Posterior cingulate gyrus (tissue), 11 donors: ENCODE measurements at places on chromosomes 12 and 14.

DNA sequence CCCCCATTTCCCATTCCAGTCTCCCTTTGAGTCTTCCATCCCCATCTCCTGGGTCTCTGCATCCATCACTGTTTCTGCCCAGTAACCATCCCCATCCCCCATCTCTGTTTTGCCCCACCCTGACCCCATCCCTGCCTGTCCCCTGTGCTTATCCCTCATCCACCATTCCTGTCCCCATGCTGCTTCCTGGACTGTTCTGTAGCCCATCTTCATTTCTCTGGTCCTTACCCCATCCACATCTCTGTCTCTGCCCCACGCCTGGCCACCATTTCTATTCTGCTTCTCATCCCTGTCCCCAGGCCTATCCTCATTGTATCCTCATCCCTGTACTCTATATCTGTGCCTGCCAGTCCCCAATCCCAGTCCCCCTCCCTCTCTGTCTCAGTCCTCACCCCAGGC lies 4.2 kb downstream of the NXPH4 start:
- DNase-seq, result no peak

- DNase-seq, result peak; percentile 65
These were observed 13.2 kb upstream of the SERPINA3 start for GRCh38 chr14:94598816-94599655.

DNA sequence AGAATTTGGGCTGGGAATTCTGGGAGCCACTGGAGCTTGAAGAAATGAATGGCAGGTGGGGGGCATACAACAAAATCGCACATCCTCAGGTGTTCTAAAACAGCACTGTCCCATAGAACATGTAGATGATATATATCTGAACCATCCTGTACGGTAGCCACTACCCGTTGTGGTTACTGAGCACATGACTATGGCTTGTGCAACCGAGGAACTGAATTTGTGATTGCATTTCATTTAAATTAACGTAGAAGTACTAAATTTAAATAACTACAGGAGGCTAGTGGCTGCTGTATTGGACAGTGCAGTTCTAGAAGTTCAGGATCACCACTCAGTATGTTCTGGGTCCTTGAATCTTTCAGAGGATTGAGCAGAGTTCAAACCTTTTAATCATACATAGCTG lies 172.4 kb downstream of the PHETA1 start:
- no peak for DNase-seq

- DNase-seq, result peak; percentile 99
These were observed at the start of gene TBK1 for GRCh38 chr12:64451687-64452558. TSS of gene TBK1 (plus strand) at chr12:64452120. CDS start at chr12:64455871, 3,751 bp downstream.

- no peak for DNase-seq
These were observed 159.2 kb downstream of the PAX9 start for GRCh38 chr14:36820901-36821300.

DNA sequence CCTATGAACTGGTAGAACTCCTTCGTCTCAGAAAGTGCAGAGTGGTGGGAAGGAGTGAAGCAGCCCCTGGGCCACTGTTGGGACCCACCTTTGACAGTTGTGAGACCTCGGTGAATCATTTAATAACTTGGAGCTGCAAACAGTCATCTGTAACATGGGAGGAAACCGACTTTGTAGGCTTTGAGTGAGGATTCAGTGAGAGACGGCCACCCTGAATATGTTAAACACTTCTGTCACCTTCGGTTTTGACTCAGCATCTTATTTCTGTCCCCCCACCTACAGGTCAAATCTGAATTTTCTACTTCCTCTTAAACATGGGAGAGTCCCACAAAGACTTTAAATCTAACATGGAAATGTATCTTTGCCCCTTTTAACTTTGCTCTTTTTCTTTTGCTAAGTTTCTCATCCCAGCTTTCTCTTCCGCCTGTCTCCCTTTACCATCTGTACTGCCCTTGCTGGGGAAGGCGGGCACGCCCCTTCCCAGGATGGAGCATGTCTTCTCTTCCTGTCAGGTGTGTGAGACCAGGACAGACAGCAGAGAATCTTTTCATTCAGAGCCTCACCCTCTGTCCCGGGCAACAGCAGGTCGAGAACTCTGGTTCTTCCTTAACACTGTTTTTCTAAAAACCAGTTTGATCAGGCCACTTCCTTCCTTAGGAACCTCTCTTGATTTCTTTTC lies 37.1 kb downstream of the ZC3H14 start:
- no peak for DNase-seq

- DNase-seq, result no peak
These were observed 30.6 kb upstream of the RPLP0 start for GRCh38 chr12:120231316-120232011.

DNA sequence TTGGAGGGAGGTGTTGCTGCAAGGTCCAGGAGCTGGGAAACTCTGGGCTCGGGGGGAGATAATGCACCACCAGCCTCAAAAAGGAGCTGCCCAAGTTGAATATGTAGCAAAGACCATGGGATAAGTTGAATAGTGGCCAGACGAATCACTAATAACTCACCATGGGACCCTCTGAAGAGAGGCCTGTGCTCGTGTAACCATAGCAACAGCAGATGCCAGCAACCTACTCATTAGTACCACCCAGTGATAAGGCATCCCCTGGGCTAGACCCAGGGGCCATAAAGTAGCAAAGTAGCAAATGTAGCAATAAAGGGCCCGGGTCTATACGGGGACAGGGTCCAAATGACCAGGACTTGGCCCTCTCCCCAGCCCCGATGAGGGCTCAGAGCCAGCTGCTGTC lies 328.0 kb downstream of the DPF3 start:
- no peak for DNase-seq
